ENCODE measurements at places on chromosomes 6 and 20. TPM values are rescaled to one million over a fixed set of nuclear protein-coding genes. Genes with fewer than 3 reads are reported as not detected.

The SNAP91 gene
- total RNA-seq, result not detected

The LCA5 gene
- total RNA-seq, result 0.10 TPM

The STXBP5 gene
- total RNA-seq, result 16.7 TPM

The FOXF2 gene
- not detected for total RNA-seq

The FERMT1 gene
- not detected for total RNA-seq

The ME1 gene
- 0.10 TPM for total RNA-seq

The RGS17 gene
- total RNA-seq, result not detected

The PTPRT gene
- total RNA-seq, result not detected

The UNC5CL gene
- total RNA-seq, result 1.6 TPM

The HLA-G gene
- total RNA-seq, result 0.15 TPM

The CALHM6 gene
- total RNA-seq, result 13.1 TPM

The C20orf202 gene
- not detected for total RNA-seq

The FUCA2 gene
- total RNA-seq, result 22.1 TPM

The SMLR1 gene
- total RNA-seq, result not detected

The C20orf141 gene
- not detected for total RNA-seq

The TNNC2 gene
- total RNA-seq, result not detected

Data from activated CD4-positive, alpha-beta memory T cell treated with anti-CD3 and anti-CD28 coated beads, Interleukin-2, amount 10 ng/mL, durations not matched to agents 7 days and 5 days (primary cell).